Karpas-422 (cell line): ENCODE measurements at places on chromosomes 4 and X. TPM values are rescaled to one million over a fixed set of nuclear protein-coding genes. Genes with fewer than 3 reads are reported as not detected.

Gene IL13RA2
- total RNA-seq, result not detected in 2 replicates

Gene RADX
- total RNA-seq, result 18.4 and 22.7 TPM in 2 replicates

Gene NOX1
- total RNA-seq, result not detected in 2 replicates

Gene NXF3
- not detected in 2 replicates for total RNA-seq

Gene MAGEB4
- not detected in 2 replicates for total RNA-seq

Gene SETD7
- total RNA-seq, result 43.5 and 59.4 TPM in 2 replicates

Gene HAND2
- total RNA-seq, result not detected in 2 replicates

Gene WAS
- 63.4 and 83.6 TPM in 2 replicates for total RNA-seq

Gene GLOD5
- total RNA-seq, result not detected in 2 replicates

Gene SPATA4
- total RNA-seq, result not detected in 2 replicates

Gene ANOS1
- total RNA-seq, result not detected in 2 replicates

Gene CAPN6
- not detected in 2 replicates for total RNA-seq

Gene HMX1
- total RNA-seq, result not detected in 2 replicates

Gene SMIM43
- not detected in 2 replicates for total RNA-seq

Gene NUP62CL
- 18.3 and 21.2 TPM in 2 replicates for total RNA-seq

Gene TEX13D
- 0.82 and 2.0 TPM in 2 replicates for total RNA-seq

Gene ZXDB
- total RNA-seq, result 7.7 and 13.6 TPM in 2 replicates

Gene ARMCX4
- 0.94 and 5.9 TPM in 2 replicates for total RNA-seq

Gene AWAT2
- not detected in 2 replicates for total RNA-seq

Gene H2AZ1
- total RNA-seq, result 544 and 874 TPM in 2 replicates

Gene PLAC8
- not detected in 2 replicates for total RNA-seq

Gene GRIA2
- total RNA-seq, result not detected in 2 replicates

Gene RASGEF1B
- total RNA-seq, result 1.2 and 1.6 TPM in 2 replicates

Gene SSX4
- total RNA-seq, result not detected in 2 replicates

Gene FAM53A
- 1.5 and 3.6 TPM in 2 replicates for total RNA-seq

Gene SPANXB1
- not detected in 2 replicates for total RNA-seq

Gene SATL1
- total RNA-seq, result 0.52 and 0.79 TPM in 2 replicates

Gene TLR2
- not detected in 2 replicates for total RNA-seq

Gene RRH
- 0.40 TPM in 1 of 2 replicates, not detected in the other for total RNA-seq

Gene TRIM60
- total RNA-seq, result not detected in 2 replicates

Gene TEC
- total RNA-seq, result 0.45 and 1.8 TPM in 2 replicates

Gene ACOX3
- total RNA-seq, result 7.8 and 17.6 TPM in 2 replicates

Gene FAM47E
- not detected in 2 replicates for total RNA-seq

Gene RAB41
- total RNA-seq, result not detected in 2 replicates

Gene YY2
- total RNA-seq, result 0.60 and 0.94 TPM in 2 replicates

Gene TMPRSS11B
- total RNA-seq, result not detected in 2 replicates

Gene MAGEA2B
- not detected in 2 replicates for total RNA-seq

Gene CXorf66
- total RNA-seq, result not detected in 2 replicates

Gene ZMAT1
- 4.1 and 9.1 TPM in 2 replicates for total RNA-seq

Gene KIF4A
- 12.6 and 15.0 TPM in 2 replicates for total RNA-seq

Gene FAM47A
- total RNA-seq, result not detected in 2 replicates

Gene FAT4
- 7.4 and 12.2 TPM in 2 replicates for total RNA-seq

Gene CENPVL1
- not detected in 2 replicates for total RNA-seq

Gene BEX5
- total RNA-seq, result 8.4 and 10.2 TPM in 2 replicates

Gene MSN
- total RNA-seq, result 255 and 361 TPM in 2 replicates

Gene PLXNB3
- total RNA-seq, result not detected in 2 replicates

Gene ZNF732
- total RNA-seq, result 0.25 and 1.0 TPM in 2 replicates

Gene HERC3
- total RNA-seq, result 8.5 and 12.9 TPM in 2 replicates

Gene PRDM8
- not detected in 2 replicates for total RNA-seq

Gene WNK3
- total RNA-seq, result 0.04 TPM in 2 replicates

Gene GIMD1
- total RNA-seq, result not detected in 2 replicates

Gene CXCL3
- total RNA-seq, result not detected in 2 replicates

Gene UBE2K
- 32.9 and 35.8 TPM in 2 replicates for total RNA-seq

Gene CFI
- total RNA-seq, result 0.79 TPM in 1 of 2 replicates, not detected in the other

Gene NDP
- total RNA-seq, result not detected in 2 replicates

Gene BTC
- not detected in 2 replicates for total RNA-seq

Gene GPM6B
- total RNA-seq, result not detected in 2 replicates

Gene DCUN1D4
- 23.8 and 78.6 TPM in 2 replicates for total RNA-seq

Gene SMIM31
- total RNA-seq, result not detected in 2 replicates

Gene STPG2
- total RNA-seq, result 0.56 TPM in 1 of 2 replicates, not detected in the other
